ENCODE measurements at places on chromosomes 16 and 17.

DNA sequence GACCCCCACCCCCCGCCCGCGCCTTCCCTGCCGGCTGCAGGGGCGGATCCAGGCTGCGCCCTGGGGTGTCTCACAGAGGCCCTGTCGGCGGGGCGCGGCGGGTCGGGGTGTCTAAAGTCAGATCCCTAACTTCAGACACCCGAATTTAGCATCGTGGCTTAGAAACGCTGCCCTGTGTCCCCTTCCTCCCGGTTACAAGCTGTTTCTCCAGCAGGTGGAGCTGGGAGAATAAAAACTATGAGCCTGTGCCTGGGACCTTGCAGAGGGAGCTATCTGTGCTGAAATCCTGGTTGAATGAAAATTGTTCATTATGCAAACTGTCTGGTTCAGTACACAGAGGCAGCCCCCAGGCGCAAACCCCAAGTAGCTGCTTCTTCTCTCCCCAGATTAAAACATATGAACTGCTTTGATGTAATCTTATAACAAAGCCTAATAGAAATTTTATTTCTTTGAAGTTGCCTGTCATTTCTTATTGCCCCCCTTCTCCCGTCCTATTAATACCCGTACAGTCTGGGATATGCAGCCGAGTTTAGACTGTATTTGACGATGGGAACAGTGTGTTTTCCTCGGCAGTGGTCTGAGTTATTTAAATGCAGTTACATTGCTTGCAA is 79.0 kb downstream of the RPA1 start:
- DNase-seq: peak; percentile 38

DNA sequence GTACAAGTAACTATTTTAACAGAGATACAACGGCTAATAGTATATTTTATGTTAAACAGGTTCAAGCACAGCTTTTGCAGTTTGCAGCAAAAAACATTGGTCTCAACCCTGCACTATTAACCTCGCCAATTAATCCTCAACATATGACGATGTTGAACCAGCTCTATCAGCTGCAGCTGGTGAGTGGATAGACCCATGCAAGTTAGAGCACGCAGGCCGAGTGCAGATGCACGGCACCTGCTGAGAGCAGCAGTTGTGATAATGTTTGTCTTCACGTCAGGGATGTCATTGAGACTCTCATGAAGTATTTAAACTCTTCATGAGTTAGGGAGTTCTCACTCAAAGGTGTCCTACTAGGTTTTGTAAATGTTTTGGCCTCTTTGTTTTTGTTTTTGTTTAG is 45.6 kb downstream of the TMC6 start:
- DNase-seq: peak; percentile 9

DNA sequence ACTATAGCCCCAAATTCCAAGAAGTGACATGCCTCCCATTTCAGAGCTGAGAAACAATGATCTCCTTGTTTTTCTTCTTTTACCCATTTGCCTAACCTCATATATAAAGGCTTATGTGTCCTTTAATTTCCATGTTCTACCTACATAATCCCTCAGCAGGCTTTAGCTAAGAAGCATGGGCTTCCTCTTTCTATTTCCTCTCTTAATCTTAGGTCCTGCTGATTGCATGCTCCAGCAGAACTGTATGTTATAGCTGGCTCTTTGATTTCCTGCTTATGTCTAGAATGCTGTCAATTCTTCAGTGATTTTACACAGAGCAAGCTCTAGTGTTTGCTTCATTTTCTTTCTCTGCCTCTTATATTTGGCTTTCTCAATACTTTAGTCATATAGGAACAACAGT is 151.7 kb upstream of the COX10 start:
- no peak for DNase-seq

DNA sequence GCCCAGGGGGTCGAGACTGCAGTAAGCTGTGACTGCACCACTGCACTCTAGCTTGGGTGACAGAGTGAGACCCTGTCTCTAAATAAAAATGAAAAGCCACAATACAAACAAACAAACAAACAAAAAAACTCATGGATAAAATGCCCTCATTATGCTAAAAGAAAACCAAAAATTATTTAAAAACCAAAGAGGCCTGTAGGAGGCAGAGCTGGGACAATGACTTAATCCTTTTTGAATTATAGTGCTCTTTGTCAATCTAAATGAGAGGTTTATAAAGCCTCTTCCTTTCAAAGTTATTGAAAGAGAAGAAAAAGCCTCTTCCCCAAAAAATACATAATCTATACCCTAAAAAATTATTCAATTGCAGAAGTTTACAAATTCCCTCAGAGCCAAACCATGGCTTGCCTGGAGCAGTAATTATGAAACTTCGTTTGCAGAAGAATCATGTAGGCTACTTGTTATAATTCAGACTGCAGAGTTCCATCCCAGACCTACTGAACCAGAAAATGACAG is 18.5 kb downstream of the CRLF3 start:
- no peak for DNase-seq

All from NCI-H187 treated with DMSO at 0.1 percent for 48 hours (cell line).